Activated naive CD8-positive, alpha-beta T cell treated with anti-CD3 and anti-CD28 coated beads for 36 hours (primary cell): ENCODE measurements at places on chromosomes 12 and 14. TPM values are rescaled to one million over a fixed set of nuclear protein-coding genes. Genes with fewer than 3 reads are reported as not detected.

DNA sequence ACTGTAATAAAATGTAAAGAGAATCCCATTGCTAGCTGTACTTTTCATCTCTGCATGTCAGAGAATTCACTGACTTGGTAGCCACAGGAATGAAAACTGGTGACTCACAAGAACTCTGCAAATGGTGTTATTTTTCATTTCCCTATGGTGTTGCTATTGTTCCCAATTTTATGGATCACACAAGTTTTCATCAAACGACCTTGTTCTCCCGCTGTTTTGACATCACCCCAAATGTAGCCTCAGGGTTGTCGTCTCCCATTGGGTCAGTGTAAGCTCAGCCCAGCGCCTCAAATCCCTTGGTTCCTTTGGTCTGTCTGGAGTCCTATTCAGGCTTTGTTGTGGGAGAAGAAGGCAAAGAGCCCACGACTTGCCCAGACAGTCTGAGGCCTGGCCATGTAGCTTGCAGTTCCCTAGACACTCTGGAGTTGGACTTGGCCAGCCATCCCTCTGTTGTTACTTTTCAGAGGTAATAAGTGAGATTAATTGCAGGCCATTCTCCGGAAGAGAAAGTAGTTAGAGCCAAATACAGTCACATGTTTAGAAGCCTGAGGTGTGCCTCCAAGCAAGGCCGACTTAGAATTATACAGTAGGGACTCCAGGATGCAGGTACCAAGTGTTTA, 159.2 kb downstream of the TGFB3 start:
- DNase-seq = no peak

GRCh38 chr12:56152756-56153677, 630 bp downstream of the MYL6B start:
- no peak for DNase-seq

DNA sequence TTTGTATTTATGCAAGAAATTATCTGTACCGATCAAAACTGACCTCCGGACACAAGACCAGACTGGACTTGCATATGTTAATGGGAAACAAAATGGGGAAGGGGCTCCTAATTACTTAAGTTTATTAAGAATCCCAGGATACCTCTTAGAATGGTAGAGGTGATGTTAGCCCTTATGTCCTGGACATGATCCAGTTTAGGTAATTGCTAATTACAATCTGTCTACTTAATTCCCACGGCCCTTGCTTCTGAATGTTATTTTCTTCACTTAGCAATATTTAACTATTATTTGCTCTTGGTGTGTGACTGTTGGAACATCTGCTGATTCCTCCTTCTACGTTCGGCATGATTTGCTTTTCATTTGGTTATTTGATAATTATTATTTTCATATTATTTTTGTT, 644.0 kb downstream of the DIO2 start:
- no peak for DNase-seq

DNA sequence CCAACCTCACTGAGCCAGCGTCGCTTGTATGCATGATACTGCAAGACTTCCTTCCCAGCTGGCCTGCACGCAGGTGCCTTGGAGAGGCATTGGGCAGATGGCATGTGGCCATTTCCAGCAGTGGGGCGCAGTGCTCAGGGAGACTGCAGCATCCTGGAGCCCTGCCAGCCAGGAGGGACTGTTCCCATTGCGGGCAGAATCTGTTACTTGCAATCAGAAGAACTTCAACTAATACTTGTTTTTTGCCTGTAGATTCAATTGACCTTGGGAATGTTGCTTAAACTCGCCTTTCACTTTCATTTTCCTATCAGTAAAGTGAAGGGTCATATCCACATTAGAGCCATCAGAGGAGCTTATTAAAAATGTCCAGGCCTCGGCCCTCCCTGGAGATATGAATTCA, 29.8 kb downstream of the ANKRD9 start:
- DNase-seq = no peak

DNA sequence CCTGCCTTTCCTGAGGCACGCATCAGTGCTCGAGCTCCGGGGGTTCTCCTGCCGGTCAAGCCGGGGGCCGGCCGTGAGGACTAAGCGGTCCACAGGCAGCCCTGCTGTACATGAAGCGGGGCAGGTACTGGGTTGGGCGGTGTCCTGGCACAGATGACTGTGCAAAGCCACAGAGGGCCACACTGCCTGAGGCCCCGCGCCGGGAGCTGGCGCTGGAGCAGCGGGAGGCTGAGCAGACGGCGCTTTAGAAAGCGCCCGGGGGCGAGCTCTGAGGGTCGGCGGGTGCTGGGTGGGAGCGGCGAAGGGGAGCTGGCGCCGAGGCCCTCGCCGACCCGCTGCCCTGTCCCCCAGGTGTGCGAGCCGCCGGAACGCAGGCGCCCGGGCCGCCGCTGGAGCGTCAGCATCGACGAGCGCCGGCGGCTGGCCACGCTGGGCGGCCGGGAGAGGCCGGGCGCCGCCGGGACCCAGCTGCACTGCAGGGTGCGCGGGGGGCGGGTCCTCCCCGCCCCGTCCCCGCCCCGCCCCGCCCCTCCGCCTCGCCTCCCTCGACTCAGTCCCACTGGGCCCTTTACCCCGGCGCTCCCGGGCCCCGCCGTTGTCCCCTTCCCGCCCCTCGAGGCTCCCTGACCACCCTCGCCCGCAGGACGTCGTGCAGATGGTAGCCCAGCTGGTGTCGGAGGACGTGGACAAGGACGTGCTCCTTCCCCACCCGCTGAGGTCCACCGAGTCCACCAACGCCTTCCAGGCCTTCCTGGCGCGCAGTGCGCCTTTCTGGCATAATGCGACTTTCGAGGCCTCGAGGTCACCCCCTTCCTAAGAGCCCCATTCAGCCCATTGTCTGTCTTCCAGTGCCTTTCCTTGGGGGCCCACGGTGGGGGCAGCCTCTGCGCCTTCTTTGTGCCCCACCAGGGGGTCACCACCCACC, 8.3 kb upstream of the MTA1 start:
- DNase-seq = peak; percentile 42

GRCh38 chr12:105352052-105352451, 21.6 kb downstream of the C12orf75 start:
- DNase-seq = no peak

GRCh38 chr12:62865937-62866336, 69.0 kb downstream of the PPM1H start:
- no peak for DNase-seq

DNA sequence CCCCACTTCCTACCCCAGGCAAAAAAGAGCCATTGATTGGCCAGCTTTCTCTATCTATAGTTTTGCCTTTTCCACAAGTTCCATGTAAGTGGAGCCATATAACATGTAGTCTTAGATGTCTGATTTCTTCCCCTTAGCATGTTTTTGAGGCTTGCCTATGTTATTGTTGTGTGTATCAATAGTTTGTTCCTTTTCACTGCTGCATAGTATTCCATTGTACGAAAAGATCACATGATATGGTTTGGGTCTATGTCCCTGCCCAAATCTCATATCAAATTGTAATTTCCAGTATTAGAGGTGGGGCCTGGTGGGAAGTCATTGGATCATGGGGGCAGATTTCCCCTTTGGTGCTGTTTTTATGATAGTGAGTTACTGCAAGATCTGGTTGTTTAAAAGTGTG, 93.6 kb upstream of the RFLNA start:
- DNase-seq = no peak

- DNase-seq = no peak
These were observed 34.7 kb upstream of the FZD10 start for GRCh38 chr12:130127532-130127911.

DNA sequence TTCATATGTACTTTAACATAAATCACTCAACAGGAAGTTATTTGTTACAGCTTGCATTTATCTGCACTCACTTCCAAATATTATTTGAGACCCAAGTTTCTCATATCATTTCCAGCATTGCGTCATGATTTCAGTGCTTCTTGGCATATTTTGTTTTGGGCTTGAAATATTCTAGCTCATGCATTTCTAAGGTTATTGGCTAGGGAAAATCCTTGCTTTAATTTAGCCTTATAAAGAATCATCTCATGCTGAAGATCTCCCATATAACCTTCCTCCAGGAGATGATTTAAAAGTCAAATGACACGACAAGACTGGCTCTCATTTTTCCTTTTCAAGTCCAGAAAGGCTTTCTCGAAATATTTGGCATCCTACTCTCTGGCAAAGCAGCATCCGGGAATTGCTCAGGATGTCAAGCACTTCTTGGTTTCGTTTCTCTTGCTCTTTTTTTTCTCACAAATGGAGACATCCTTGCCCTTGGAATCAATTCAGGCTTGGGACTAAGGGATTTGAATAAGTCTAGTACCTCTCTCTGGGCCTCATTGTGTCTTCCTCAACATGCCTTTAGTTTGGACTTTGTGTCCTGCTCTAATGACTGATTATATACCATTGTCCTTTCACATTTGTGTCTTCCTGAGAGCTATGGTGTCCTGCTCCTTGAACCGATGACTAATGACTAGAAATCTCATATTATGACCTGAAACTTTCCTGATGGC, 295.0 kb downstream of the RMST start:
- no peak for DNase-seq

GRCh38 chr12:14771651-14772137, 31.6 kb downstream of the WBP11 start:
- peak; percentile 20 for DNase-seq

DNA sequence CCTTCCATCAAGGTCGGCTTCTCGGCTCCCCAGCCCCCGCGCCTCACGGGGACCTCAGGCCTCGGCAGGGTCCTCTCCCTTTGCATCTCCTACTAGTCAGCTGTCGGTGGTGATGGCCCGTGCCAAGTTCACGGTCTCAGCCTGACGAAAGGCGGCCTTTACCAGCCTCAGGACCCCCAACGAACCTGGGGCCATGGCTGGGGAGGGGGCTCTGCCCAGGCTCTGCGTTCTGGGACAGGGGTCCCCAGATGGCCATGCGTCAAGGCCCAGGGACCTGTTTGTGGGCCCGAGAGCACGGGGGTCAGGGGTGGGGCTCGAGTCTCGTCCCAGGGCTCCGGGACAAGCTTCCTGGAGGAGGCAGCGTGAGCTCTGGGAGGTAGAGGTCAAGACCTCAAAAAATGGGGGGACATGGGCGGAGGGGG, 32.8 kb upstream of the DEGS2 start:
- DNase-seq = no peak

GRCh38 chr14:65042731-65043372, 56.2 kb downstream of the FNTB start:
- no peak for DNase-seq

- no peak for DNase-seq
These were observed 284.0 kb downstream of the ATP23 start for GRCh38 chr12:58225203-58225877.

DNA sequence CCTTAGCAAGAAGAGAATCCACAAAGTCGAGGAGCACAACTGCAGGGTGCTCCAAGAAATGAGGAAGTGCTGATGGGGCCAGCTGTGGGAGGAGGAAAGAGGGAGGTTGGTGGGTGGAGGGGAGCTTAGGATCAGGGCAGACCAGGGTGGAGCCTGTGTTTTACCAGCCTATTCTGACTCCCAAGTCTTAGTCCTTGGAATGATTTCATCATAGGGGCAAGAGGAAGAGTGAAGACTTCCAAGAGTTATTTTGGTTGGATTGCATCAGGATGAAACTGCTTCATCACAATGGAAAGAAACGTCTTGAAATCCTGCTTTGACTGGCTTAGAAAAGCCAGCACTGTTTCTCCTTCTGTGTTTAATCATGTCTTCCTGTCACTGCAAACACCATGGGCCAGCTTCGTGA, 194.0 kb downstream of the DPF3 start:
- DNase-seq = no peak

GRCh38 chr12:101009274-101009673, 200.8 kb downstream of the SLC5A8 start:
- DNase-seq = no peak

GRCh38 chr14:65915125-65915524, 502.6 kb downstream of the FUT8 start:
- no peak for DNase-seq

DNA sequence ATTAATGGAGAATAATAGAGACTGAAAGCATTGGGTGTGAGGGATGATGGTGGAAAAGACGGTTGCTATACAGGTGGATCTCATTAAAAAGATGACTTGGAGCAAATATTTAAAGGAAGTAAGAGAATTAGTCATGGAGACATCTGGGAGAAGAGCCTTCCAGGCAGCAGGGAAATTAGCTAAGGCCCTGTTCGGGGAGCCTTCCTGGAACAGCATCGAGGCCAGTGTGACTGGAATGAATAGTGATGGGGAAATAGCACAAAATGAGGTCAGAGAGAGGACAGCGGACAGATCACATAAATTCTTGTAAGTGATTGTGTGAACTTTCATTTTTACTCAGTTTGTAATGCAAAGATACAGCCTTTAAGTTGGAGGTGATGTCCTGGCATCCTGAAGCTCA, 842.3 kb downstream of the SLC6A15 start:
- DNase-seq = no peak

DNA sequence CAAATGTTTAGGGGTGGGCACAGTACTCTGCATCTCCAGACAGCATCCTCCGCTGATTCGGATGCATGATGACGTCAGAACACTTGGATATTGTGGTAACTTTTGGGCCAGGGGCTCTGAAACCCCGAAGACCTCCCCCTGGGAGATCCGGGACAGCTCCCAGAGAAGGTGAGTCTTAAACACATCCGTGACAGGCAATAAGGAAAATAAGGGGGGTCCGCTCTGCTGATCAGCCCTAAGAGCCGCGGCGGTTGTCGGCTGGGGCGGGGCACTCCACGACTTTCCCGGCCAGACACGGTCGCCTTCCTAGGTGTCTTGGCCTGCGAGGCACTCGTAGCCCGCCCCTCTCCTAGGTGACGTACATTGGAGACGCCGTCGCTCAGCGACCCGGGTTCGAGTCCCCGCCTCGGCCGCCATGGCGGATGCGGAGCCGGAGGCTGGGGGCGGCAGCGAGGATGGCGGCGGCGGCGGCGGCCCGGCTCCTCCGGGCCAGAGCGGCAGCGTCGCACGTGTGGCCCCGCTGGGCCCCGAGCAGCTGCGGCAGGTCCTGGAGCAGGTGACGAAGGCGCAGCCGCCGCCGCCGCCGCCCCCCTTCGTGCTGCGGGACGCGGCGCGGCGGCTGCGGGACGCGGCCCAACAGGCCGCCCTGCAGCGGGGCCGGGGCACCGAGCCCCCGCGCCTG, at the start of gene ZNF839:
Gene ZNF839 (plus strand): TSS at position 396 of the 682 bp plus-strand sequence. CDS start 20 bp downstream, at position 416.
- DNase-seq = peak; percentile 95

- no peak for DNase-seq
These were observed 10.0 kb upstream of the SNRPF start for GRCh38 chr12:95848575-95849388.

Gene RHEBL1
- total RNA-seq = 11.0 TPM

Gene ASPG
- not detected for total RNA-seq

Gene ANKRD33
- total RNA-seq = not detected

Gene ASCL1
- total RNA-seq = not detected

Gene TESPA1
- total RNA-seq = 92.6 TPM

Gene SCAF11
- total RNA-seq = 124 TPM

Gene HVCN1
- total RNA-seq = 47.4 TPM

Gene IL26
- not detected for total RNA-seq
